Epithelial cell of esophagus (primary cell): ENCODE measurements at places on chromosomes 5 and 9.

DNA sequence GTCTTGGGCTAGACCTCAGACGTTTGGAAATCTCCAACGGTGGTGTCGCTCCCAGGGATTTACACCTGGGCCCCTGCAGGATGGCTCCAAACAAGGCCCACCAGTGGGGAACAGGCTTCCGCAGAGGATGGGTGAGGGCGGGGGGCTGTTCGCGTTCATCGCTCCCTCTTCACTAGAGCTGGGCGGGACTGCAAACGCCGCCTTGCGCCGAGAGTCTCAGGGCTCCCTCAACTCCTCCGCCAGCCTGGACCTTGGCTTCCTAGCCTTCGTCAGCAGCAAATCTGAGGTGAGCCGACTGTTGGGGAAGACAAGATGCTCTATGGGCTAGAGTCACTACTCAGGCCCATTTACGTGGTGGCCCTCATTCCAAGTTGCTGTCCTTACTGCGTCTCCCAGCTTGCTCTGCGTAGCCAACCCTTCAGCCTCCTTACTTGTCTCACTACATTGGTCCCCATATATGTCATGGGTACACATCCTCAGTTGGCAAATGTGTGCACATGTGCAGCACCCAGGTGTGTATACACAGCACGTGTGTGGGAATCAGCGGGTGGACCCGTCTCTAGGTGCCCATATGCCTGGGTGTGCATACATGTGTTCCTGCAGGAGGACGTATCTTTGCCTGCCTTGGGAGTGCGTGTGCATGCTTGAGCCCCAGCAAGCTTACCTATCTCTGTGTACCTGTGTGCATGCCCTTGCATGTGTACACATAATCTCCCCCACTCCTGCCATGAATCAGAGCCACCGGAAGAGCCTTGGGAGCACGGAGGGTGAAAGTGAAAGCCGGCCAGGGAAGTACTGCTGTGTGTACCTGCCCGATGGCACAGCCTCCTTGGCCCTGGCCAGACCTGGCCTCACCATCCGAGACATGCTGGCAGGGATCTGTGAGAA, 10.5 kb downstream of the RGS14 start:
- DNase-seq: peak; percentile 57

DNA sequence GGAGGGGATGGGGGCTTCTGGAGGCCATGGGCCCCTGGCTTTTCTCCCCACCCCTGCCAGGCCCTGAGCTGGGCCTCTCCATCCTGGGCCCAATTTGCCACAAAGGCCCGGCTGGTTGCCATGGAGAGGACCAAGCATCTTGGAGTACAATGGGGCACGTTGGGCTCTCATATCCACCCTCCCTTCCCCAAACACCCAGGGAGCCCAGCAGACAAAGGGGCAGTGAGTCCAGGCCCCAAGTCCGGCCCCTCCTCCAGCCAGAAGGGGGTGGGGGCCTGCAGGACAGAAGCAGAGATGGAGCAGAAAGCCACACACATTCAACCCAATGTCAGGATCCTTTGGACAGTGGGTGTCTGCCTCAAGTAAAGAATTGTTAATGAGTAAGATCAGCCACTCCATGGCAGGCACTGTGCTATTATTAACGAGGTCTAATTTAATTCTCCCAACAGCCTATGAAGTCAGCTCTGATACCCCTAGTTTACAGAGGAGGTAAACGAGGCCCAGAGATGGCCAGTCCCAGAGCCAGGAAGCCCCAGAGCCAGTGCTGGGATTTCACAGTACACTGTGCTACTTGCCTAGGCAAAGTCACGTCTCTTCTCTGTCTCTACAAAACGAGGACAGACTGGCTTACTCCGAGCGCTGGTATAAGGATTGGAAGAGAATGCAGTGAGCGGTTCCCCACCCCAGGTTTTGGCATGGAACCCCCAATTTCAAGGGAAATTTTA, 2.3 kb downstream of the CRB2 start:
- no peak for DNase-seq

GRCh38 chr5:96283589-96283988, 149.5 kb downstream of the PCSK1 start:
- DNase-seq: no peak

DNA sequence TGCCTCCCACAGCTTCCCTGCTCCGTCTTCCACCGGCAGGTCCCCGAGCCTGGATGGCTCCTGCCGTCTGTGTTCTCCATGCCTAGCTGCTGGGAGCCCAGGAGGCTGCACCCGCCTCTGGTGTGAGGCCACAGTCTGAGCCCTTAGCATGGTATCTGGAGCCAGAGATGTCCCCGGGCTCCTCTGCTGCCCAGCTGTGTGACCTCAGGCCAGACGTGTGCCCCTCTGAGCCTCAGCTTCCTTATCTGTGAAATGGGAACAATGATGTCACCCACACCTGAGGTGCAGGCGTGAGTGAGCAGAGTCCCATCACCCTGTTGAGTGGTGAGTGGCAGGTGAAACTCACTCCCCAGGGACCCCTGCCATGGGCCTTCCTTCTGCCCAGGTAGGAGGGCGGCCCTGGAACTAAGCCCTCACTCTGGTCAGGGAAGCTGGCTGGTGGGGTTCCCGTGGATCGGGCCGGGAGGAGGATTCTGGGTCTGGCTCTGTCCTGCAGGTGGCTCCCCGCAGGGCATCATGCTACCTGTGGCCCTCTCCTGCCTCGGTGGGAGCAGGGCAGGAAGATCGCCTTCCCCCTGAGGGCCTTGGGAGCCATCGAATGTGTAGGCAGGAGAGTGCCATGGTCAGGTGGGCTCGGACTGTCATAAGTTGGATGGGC, 239.0 kb downstream of the PBX3 start:
- DNase-seq: no peak

GRCh38 chr5:168800701-168801100, 221.5 kb upstream of the PANK3 start:
- DNase-seq: no peak

- DNase-seq: no peak
These were observed 51.2 kb downstream of the STRBP start for GRCh38 chr9:123217128-123217654.
